ENCODE measurements at places on chromosomes 16 and 17.

DNA sequence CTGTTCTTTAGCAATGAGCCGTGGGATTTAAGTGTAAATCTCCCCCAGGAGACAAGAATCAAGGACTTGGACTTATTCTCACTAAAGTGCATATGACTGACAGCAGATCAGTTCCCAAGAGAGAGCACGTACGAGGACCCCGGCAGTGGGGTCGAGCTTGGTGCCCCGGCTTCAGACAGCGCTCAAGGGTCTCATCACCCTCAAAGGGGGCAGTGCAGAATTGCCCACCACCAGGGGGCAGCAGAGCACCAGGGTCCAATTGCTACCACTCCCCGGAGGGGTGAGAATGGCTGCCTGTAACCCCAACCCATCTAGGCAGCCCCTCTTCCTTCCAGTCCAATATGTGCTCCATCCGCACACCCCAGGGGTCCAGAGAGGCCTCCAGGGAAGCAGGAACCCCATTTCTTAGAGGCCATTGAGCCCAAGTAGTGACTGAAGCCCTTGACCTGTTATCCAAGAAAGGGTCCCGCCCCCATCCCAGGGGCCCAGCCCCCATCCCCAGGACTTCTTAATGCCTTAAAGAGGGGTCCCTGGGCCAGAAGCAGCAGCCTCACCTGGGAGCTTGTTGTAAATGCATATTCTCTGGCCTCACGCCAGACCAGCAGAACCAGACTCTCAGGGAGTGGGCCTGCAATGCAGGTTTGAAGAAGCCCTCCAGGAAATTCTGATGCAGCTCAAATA is 86.1 kb downstream of the ZDHHC7 start:
- peak; percentile 81 for DNase-seq

GRCh38 chr17:56777859-56778258 is 55.9 kb downstream of the C17orf67 start:
- no peak for DNase-seq

- DNase-seq: peak; percentile 11
Observed at GRCh38 chr16:3797904-3798811, 80.8 kb upstream of the TRAP1 start.

DNA sequence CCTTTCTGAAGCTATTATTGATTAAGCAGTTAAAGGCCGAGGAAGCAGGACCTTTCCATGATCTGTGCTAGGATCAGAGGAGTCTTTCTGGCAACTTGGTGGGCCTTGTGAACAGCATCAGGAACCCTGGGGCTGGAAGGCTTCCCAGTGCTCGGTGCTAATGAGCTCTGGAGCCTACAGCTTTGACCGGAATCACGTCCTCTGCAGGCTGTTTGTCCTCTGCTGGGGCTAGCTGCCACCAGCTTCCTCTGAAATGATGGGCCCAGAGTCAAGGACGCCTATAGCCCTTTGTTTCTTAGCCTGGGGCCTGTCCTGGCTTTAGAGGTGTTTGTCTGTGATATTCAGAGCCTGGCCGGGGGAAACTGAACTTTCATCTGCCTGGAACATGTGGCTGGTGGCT is 111.6 kb downstream of the SHISA9 start:
- no peak for DNase-seq

GRCh38 chr17:43779145-43780125 is 658 bp upstream of the DUSP3 start:
- no peak for DNase-seq

DNA sequence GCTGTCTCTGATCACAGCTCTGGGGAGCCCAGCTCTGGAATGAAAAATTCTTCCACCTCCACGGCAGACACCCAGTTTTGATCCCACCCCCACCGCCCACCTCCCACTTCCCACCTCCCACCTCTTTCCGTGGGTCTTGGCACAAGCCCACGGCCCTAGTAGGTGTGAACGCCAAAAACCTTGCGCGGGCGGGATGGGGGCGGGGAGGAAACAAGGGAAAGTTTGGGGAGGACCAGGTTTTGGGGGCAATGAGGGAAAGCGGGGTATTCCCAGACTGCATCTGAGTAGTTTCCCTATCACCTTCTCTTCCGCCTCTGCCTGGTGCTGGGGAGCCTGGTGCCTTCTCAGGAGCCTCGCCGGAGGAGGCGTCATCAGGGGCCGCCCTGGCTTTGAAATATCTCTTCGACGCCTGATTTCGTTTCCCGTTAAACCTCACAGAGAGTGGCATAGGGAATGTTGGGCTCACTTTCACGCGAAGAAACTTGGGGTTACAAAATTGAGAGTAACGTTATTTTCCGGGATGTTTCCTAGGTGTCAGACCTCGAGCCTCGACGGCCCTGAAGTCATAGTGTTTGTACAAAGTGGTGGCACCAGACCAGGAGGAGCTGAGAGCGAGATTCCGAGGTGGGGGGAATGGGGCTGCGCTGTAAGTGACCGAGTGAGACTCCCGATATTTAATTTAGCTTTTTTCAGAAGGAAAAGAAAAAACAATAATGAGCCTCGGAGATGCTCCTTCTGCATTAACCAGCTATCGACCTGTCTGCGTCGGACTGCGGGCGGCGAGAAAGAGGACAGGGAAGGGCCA is 1.6 kb upstream of the IRX3 start:
- peak; percentile 18 for DNase-seq

GRCh38 chr17:21283482-21284318 is 811 bp upstream of the MAP2K3 start:
- peak; percentile 32 for DNase-seq

DNA sequence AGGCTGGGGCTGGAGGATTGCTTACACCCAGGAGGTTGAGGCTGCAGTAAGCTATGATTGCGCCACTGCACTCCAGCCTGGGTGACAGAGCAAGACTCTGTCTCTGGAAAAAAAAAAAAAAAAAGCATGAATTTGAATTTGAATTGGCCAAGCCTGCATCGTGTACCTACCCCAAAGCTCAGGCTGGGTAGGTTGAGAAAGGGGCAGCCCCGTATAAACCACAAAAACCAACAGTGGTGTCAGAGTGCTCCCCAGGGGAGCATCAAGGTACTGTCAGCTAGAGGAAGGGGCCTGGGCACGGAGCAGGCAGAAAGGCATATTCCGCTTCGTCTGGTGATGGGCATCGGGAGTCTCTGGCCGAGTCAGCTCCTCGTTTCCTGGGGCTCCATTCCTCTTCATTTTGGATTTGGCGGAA is 40.9 kb downstream of the RAP1GAP2 start:
- DNase-seq: peak; percentile 68

GRCh38 chr16:6247775-6248174 is 1084.9 kb upstream of the RBFOX1 start:
- no peak for DNase-seq

- DNase-seq: no peak
Observed at GRCh38 chr16:28876973-28877654, 1.2 kb upstream of the ATP2A1 start.

GRCh38 chr17:51820252-51820651 is 338.3 kb downstream of the CA10 start:
- DNase-seq: peak; percentile 21

DNA sequence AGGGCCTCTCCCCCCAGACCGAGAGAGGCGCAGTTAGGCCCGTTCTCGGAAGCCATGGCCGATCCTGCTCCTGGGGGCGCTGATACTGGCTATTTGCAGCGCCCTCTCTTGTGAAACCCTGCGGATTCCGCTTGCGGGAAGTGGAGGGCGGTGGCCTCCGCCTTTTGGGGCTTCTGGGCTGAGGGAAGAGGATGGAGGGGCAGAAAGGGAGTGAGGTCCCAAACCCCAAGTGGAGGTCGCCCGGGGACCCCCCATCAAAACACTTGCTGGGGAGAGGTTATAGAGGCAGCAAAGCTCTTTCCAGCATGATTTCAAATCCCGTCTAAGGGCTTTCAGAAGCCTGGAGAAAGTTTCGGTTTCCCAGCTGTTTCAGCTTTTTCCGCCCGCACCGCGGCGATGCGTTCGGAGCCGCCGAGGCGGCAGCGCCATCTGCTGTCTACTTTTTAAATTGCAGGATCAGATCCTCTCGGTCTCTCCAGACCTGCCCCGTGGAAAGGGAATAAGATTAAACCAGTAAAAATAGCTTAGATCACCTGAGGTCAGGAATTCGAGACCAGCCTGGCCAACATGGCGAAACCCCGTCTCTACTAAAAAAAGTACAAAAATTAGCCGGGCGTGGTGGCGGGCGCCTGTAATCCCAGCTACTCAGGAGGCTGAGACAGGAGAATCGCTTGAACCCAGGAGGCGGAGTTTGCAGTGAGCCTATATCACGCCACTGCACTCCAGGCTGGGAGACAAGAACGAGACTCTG is 15.8 kb downstream of the SNX20 start:
- peak; percentile 89 for DNase-seq

DNA sequence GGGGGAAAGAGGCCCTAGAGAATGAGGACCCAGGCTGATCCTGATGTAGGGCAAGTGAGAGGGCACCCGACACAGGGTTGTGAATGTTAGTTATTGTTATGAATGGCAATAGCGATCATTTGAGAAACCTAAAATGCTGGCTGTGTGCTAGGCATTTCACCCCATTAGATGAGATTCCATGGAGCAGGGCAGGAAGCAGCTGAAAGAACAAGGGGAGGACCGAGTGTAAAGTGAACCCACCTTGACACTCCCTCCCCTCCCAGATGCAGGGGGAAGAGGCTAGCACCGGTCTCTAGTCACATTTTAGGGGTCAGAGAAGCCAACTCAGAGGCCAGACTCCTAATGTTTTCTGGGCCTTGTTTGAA is 553 bp upstream of the CORO6 start:
- DNase-seq: no peak

DNA sequence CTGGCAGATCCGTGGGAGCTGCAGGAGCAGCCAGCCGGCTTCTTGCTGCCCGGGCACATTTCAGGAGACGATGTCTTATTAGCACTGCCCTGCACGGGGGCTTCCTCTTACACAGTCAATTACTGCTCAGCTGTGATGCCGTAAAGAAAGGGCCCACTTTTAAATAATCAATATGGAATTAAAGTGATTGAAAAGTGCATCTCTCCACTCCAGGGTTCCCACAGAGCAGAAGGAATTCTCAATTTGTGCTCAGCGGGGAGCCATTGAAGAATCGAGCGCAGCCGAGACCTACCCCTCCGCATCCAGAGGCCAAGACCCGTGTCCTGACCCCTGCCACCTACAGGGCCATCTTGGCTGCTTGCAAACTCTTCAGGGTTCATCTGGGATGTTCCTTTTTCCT is 399.4 kb upstream of the C16orf82 start:
- DNase-seq: no peak

DNA sequence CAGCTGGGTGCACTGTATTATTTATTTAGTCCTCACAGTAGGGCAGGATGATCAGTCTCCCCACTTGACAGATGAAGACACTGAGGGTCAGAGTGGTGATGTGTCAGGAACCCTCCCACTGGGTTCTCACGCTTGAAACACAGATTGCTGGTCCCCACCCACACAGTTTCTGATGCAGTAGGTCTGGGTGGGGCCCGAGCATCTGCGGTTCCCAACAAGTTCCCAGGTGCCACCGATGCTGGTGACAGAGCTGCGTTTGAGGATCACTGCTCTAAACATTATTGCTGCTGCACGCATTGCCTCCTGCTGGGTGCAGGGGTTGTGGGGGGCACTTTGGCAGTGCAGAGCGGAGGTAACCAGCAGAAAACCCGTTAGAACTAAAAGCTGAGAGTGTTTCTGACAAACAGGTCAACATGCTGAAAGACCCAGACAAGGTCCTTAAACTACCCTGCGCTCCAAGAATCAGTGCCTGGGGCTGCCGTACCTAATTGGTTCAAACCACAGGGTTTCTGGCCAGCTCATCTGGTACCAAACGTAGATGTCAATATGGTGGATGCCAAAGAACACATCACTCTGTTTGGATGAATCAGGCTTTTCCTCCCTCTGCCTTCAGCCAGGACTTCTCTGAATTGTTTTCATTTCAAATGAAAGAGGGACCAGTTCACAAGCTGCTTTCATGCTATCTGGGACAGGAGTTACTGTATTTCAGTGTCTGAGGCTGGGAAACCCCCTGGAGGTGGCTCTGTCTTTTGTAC is 76.0 kb downstream of the ABCC1 start:
- peak; percentile 66 for DNase-seq

DNA sequence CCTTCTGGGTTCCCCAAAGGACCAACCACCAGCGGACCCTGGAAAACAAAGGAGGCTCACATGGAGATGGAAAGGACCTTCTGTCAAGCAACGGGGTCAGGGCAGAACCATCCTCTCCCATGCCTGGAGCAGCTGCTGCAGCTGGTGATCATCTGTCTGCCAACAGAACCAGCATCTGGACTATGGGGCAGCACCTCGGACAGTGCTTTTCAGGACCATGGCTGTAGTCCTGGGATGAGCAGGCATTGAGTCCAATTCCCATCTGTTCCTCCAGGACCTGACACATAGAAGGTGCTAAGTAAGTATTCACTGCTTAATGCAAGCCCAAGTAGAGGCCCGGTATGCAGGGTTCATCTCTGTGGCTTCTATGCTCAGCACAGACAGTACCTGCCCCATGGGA is 304.7 kb downstream of the XYLT1 start:
- no peak for DNase-seq

GRCh38 chr16:74888888-74889287 is 96.0 kb downstream of the WDR59 start:
- no peak for DNase-seq

- DNase-seq: peak; percentile 83
Observed at GRCh38 chr16:48611329-48612137, 1.6 kb upstream of the N4BP1 start.

GRCh38 chr16:21652453-21652852 is at the start of gene IGSF6:
TSS of gene IGSF6 (minus strand) at chr16:21652608. CDS start at chr16:21652598, 10 bp downstream.
- DNase-seq: no peak

DNA sequence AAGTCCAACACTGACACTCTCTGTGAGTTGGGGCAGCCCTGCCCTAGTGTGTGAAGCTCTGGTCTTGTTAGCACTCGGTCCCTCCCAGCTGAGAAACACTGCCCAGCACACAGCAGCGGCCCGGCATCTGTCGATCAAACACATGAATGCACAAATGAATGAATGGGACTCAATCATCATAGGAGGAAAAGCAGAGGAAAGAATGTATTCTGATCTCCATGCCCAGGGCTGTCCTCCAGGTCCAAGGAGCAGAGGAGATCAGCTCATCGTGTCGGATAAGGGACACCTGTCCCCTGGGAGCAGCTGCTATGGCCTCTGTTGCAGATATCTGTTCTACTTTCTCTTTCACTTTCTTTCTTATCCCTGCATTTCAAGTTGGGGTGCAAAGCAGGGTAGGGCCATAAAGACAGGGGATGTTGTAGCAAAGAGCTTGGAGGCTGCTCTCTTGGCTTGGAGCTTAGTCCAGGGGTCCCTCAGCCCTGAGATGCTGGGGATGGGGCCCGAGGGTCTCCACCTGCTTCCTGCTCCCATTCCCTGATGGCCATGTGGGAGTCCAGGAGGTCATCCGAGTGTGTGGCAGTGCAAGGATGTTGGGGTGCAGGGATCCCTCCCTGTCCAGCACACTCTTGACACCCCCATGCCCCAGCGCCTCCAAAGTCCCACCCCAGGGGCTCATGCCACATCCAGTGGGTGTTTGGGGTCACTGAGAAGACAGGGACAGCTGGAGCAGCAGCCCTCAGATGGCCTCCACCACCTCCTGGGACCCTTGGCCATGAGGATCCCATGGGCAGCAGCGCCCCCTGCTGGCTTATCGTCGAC is 88.2 kb downstream of the IRF8 start:
- peak; percentile 65 for DNase-seq

GRCh38 chr16:81861915-81862314 is 82.8 kb downstream of the PLCG2 start:
- DNase-seq: no peak

- DNase-seq: no peak
Observed at GRCh38 chr17:28500712-28501379, 5.3 kb upstream of the FOXN1 start.

All from activated T-cell treated with anti-CD3 and anti-CD28 coated beads, Interleukin-2, amount 50 U/mL, for 48 hours (primary cell).